ENCODE measurements at places on chromosomes 6 and 20. TPM values are rescaled to one million over a fixed set of nuclear protein-coding genes. Genes with fewer than 3 reads are reported as not detected.
A peak's percentile ranks its signal among the peaks of the same experiment; 100 is the strongest.

- no peak for DNase-seq
Measured at GRCh38 chr20:45510242-45510862, 5.1 kb downstream of the SPINT3 start.

- DNase-seq, result no peak
Measured at GRCh38 chr6:131730264-131730663, 19.4 kb upstream of the CTAGE9 start.

GRCh38 chr20:33858666-33859065 lies 47.5 kb downstream of the CHMP4B start:
- no peak for DNase-seq

GRCh38 chr20:47659904-47660601 lies 125.2 kb downstream of the SULF2 start:
- DNase-seq, result no peak

GRCh38 chr6:39653612-39654011 lies 71.6 kb downstream of the KIF6 start:
- DNase-seq, result no peak

DNA sequence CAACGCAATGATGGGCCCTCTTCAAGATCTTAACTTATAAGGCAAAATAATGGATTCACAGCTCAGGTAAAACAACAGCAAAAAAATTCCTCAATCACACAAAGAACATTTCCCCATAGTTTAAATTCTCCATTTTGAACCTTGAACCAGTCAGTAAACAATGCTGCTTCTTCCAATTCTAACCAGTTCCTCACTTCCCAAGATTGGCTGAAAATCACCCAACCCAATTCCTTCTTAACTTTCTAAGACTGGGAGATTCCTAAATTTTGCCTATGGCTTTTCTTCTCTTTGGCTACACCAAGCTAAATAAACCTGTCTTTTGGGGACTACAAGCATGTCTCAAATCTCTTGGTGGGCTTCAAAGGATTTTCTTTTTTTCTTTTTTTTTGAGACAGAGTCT lies 3.1 kb upstream of the ZNF451 start:
- DNase-seq, result no peak

DNA sequence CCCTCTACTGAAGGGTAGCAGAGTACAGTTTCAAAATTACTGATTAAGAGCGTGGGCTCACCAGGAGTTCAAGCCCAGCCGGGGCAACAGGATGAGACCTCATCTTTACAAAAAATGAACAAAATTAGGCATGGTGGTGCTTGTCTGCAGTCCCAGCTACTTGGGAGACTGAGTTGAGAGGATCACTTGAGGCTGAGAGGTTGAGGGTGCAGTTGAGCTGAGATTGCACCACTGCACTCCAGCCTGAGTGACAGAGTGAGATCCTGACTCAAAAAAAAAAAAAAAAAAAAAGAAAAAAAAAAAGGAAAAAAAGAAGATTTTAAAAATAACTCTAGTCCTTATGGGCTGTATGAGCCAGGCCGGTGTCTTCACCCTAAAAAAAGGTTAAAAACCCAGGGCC lies 18.7 kb downstream of the PABPC1L start:
- no peak for DNase-seq

DNA sequence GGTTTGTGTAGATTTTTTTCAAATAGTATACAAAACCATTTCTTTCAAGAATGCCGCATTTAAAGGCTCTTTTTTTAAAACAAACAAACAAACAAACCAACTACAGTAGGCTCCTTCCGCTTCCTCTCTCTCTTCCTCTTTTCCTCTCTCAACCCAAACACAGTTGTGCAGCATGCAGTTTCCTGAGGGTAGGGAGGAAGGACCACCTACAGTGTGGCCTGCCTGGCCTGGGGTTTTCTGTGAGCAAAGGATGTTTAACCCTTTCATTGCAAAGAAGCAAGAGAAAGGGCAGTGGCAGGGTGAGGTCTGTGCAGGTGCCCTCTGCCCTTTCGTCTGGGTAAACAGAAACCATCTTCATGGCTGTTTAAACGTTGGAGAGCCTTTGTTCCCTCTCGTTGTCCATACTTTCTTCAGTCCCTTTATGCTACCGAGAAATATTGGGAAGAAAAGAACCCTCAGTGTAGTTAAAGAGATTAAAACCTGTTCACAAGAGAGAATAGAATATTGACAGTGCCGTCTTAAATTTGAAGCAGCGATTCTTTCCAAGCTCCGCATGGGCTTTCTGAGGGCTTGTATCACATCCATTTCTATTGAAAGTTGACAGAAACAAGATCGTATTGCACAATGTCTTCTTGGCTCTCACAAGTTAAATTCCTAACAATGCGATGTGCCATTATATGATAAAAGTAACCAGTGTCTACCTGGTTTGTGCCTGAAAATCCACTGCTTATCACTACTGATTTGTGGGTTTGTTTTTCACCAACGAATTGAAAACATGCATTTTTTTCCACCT lies 215.5 kb upstream of the SNX9 start:
- DNase-seq, result no peak

GRCh38 chr6:51768087-51768486 lies 319.3 kb downstream of the PKHD1 start:
- no peak for DNase-seq

DNA sequence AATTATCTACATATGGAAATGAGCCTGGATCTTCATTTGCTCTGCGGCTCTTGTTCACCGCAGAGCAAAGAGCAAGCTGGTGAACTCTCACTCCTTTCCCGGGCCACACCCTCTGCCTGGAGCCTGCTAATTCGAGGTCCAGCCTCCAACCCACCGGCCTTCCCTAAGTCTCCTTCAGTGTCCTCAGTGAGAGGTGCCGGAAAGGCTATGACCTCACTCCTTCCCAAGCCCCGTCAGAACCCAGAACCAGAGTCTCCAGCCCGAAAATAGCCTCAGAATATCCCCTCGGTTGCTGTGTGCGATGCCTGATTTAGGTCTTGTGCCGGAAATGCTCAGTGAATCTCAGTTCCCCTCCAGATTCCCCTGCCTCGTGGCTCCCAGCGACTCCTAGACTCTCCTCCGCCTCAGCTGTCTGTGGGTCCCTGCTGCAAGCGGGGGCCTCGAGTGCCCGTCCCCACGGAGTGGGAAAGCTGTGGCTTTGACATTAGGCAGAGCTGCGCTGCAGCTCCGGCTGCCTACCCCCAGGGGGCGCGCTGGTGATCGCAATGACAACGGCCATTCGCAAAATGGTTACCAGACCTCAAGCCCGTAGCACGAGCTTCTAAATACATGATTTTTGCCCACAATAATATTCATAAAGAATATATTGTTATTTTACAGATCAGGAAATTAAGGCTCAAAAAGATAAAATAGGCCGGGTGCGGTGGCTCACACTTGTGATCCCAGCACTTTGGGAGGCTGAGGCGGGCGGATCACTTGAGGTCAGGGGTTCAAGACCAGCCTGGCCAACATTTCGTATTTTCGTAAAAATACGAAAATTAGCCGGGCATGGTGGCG lies 4.1 kb upstream of the BNIP5 start:
- DNase-seq, result peak; percentile 40

DNA sequence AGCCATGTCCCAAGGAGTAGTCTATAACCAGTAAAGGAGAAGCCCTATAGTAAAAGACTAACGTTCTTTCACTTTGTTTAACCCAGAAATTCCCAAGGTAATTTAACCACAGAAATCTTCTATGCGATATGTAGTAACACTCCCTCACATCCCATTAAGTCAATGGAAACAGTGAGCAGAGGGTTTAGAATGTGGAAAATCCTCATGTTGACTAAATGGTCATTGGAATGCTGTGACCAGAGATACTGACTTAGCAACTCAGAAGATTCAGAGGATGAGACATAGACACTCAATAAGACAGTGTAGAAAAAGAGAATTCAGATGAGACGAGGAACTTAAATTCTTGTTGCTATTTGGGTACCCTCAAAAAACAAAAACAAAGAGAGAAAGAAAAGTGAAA lies 562.2 kb upstream of the NOX3 start:
- DNase-seq, result peak; percentile 8

DNA sequence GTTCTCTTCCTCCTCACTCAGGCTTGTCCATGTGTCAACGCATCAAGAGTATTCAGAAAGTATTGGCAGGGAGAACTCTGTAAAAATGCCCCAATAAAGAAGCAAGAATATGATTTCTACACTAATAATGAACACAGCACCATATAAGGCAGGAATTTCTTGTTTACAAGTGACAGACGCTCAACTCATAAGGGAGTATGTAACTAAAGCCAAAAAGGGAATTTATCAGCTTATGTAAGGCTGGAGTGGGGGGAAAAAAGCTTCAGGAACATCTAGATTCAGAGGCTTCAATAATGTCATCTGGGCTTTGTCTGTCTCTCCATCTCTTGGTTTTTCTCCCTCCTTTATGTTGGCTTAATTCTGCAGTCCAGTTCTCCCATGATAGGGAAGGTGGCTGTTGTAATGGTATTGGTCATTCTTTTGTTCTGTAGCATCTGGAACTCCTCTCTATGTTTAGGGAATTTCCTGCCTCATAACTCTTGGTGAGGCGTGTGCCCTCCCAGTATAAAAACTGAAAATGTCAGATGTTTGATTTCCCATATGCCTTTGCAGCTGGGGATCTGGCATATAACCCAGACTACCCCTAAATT lies 125.1 kb upstream of the COL21A1 start:
- no peak for DNase-seq

GRCh38 chr20:63273635-63274380 lies 1.2 kb downstream of the ARFGAP1 start:
- DNase-seq, result peak; percentile 88

- DNase-seq, result no peak
Measured at GRCh38 chr6:137933696-137934095, 66.6 kb downstream of the TNFAIP3 start.

DNA sequence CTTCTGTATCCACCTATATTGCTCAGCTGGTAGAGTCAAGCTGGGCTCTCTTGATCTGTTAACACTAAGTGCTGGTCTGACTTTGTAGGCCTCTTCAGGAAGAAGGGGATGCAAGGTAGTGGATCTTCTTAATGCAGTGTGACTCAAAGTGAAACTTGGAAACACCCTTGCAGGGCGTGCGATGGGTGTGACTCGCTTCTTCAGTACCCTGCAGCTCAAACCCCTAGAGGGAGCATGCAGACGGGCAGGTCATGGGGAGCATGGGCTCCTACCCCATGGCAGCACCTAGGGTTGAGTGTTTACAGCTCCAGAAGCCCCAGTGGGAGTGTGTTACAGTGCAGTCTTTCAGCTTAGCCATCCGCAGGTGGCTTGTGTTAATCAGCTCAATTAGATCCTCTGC lies 757 bp upstream of the SAMD3 start:
- no peak for DNase-seq

GRCh38 chr6:62775427-62776022 lies 435.7 kb upstream of the FKBP1C start:
- DNase-seq, result peak; percentile 1

GRCh38 chr20:62824476-62825332 lies 7.9 kb downstream of the COL9A3 start:
- peak; percentile 46 for DNase-seq

DNA sequence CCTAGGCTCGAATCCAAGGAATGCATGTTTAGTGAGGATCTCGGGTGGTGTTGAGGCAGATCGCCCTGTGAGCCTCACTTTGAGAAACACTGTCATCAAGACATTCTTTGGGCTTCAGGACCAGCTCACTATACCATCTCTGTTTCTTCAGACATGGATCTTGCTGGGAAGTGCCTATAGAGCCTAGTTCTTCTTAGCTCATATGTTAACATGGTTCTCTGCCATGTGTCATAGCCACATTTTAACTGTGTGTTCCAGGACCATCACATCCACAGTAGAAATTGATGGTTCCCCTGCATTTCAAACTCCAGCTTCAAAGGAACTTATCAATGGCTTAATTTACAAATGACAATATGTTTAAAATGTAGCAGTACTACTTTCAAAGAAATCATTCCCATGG lies 57.4 kb downstream of the NOX3 start:
- no peak for DNase-seq

DNA sequence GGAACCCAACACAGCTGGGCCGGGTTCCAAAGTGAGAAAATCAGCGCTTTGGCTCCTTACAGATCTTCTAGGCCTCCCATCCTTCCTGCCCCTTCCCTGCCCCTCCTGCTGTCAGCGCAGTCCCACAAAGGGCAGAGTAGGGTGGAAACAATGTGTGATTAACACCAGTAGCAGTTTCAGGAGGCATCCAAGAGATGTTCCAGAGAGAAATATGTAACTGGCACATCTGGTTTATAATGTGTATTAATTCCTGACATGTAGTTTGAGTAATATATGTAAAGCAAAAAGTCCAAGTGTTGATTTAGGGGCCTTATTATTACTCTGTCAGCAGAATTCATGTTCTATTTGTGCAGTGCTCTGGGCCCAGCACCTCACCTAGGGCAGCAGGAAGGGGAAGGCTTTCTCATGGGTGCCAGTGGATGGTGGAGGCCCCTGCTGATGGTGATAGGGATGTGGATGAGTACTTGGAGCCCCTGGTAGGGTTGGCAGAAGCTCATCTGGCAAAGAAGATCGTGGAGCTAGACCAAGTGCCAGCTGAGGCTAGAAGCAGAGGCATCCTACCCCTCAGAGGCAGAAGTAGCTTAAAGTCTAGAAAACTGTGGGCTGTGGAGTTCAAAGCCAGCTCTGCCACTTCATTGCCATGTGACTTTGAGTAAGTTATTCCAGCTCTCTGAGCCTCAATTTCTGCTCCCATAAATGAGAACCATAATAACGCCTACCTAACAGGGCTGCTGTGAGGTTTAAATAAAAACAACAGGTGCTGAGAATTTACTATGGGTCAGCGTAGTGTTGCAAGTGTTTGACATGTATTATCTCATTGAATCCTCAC lies 22.4 kb upstream of the RALY start:
- no peak for DNase-seq

DNA sequence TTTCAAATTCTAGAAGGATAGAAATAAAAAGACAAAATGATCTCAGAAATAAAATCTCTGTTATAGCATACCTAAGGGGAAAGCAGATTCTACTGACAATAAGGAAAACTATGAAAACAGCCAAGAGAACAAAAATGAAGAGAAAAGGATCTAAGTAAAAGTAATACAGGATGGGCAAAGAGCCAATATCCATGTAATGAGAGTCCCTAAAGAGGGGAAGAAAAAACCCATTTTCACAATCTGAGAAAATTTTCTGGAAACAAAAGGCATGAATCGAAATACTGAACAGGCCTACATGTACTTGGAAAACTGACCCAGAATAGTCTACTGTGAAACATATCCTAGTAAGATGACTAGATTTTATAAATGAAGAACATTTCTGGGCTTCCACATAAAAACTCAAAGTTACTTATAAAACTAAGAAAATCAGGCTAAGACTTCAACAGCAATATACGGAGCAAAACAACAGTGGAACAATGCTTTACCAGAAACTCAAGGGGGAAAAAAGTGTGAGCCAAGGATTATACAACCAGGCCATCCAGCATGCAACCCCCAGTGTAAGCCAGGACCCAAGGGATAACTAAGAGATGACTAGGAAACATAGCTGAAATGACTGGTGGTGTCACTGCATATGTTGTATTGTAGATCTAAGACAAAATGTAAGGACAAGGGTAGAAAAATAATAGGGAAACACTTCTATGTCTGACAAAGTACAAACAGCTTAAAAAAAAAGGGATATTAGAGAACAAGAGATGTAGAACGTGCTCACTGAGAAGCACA lies 10.2 kb downstream of the NAPB start:
- no peak for DNase-seq

The PERP gene
- total RNA-seq, result 71.5 TPM

The OVOL2 gene
- not detected for total RNA-seq

The NRSN1 gene
- not detected for total RNA-seq

The TAGAP gene
- total RNA-seq, result not detected

The GNMT gene
- 0.24 TPM for total RNA-seq

The UTRN gene
- total RNA-seq, result 31.9 TPM

The DDX43 gene
- total RNA-seq, result not detected

The TBCC gene
- total RNA-seq, result 50.0 TPM

The MYL9 gene
- total RNA-seq, result 9.8 TPM
